ENCODE measurements at places on chromosomes 1 and 21. TPM values are rescaled to one million over a fixed set of nuclear protein-coding genes. Genes with fewer than 3 reads are reported as not detected.

The ERICH3 gene
- 0.55 TPM for total RNA-seq

The PYCR2 gene
- 20.1 TPM for total RNA-seq

The SPRR1B gene
- not detected for total RNA-seq

The CELA3A gene
- total RNA-seq, result 17.2 TPM

The NUP210L gene
- total RNA-seq, result not detected

The IL10 gene
- total RNA-seq, result 2.8 TPM

The TFAP2E gene
- 44.3 TPM for total RNA-seq

The DMBX1 gene
- total RNA-seq, result not detected

The F5 gene
- total RNA-seq, result not detected

The ADAM30 gene
- total RNA-seq, result not detected

GRCh38 chr1:150151291-150152181 is 1.8 kb downstream of the PLEKHO1 start:
- peak overlapping the region; percentile 98 for H3K27ac ChIP-seq
- peak; percentile 31 for DNase-seq
- peaks cover 31% of the 10 kb centered on the region for H3K36me3 ChIP-seq
- peaks cover 4% of the 10 kb centered on the region for H3K27me3 ChIP-seq
- H3K4me1 ChIP-seq, result peaks cover 20% of the 10 kb centered on the region

- H3K27me3 ChIP-seq, result no peaks in the 10 kb centered on the region
- DNase-seq, result no peak
- no peaks in the 10 kb centered on the region for H3K4me1 ChIP-seq
Measured at GRCh38 chr21:17784180-17784598, 35.0 kb downstream of the C21orf91 start.

DNA sequence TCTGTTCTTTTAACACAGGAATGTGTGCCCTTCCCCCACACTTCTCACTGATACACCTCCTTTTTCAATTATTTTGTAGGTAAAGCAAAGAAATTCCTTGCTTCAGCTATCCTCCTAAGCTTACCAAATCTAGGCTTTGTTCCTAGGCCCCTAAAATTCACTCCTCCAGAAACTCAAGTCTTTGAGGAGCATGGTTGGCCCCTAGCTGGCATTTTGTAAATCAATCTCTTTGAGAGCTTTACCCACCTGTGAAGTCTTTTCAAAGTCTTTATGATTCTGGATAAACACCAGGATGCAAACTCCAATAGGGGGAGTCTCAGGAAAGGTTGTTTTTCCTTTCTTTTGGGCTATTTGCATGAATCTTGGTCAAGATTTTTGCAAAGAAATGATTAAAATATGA is 82.9 kb upstream of the ZNF644 start:
- H3K4me3 ChIP-seq, result no peak overlapping the region
- H3K4me1 ChIP-seq, result no peaks in the 10 kb centered on the region
- H3K27me3 ChIP-seq, result no peaks in the 10 kb centered on the region
- DNase-seq, result no peak

DNA sequence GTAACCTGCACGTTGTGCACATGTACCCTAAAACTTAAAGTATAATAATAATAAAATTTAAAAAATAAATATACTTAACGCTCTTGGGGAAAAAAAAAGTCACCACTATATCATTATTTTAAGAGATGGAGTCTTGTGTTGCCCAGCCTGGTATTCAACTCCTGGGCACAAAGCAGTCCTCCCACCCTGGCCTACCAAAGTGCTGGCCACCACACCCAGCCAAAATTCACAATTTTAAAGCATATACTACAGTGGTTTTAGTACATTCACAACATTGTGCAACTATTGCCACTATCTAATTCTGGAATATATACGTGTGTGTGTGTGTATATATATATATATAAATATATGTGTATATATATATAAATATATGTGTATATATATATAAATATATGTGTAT is 5.9 kb downstream of the HMGN2 start:
- H3K27me3 ChIP-seq, result no peaks in the 10 kb centered on the region
- H3K27ac ChIP-seq, result no peak overlapping the region
- no peak overlapping the region for H3K4me3 ChIP-seq
- peaks cover 62% of the 10 kb centered on the region for H3K36me3 ChIP-seq

GRCh38 chr21:22364163-22364562 is 1366.0 kb downstream of the NCAM2 start:
- H3K27me3 ChIP-seq, result no peaks in the 10 kb centered on the region
- no peak for DNase-seq
- H3K27ac ChIP-seq, result no peak overlapping the region
- no peaks in the 10 kb centered on the region for H3K36me3 ChIP-seq
- H3K4me3 ChIP-seq, result no peak overlapping the region
- no peaks in the 10 kb centered on the region for H3K4me1 ChIP-seq

GRCh38 chr1:118974661-118975060 is 13.5 kb downstream of the TBX15 start:
- no peak overlapping the region for H3K4me3 ChIP-seq
- peaks cover 92% of the 10 kb centered on the region for H3K27me3 ChIP-seq
- no peak overlapping the region for H3K27ac ChIP-seq
- no peak for DNase-seq
- peaks cover 6% of the 10 kb centered on the region for H3K4me1 ChIP-seq

DNA sequence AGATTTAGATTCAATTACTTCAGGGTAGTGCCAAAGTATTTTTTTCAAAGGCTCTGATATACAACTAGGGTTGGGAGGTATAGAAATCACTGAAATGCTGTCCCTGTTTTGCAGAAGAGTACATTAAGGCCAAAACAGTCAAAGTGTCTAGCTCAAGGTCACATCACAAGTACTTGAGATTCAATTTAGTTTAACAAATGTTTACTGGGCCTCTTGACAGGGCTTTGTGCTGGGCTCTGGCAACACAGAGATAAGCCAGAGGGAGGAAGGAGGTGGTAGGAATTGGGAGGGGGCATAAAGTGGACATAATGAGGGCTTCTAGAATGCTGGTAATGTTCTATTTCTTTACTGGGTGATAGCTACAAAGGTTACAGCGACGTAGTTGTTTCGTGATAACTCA is 2.3 kb upstream of the SLC9A1 start:
- no peak for DNase-seq
- H3K27ac ChIP-seq, result no peak overlapping the region
- no peaks in the 10 kb centered on the region for H3K36me3 ChIP-seq
- no peak overlapping the region for H3K4me3 ChIP-seq
- H3K4me1 ChIP-seq, result peaks cover 32% of the 10 kb centered on the region

DNA sequence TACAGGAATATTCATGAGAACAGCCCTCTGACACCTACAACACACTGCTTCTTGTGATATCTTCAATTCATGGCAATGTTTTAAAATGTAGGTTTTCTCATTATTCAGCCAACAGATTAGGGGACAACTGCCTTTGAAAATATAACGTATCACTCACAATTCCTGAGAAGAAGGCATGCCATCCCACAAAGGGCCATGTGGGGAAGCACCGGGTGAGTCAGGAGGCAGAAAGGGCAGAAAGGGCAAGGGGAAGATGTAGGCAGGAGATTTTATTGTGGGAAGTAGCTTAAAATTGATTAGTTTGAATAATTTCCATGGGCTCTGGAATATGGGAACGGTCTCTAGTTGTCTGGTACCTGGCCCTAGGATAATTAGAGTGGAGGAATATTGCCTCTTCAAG is 165.7 kb downstream of the HHIPL2 start:
- no peaks in the 10 kb centered on the region for H3K27me3 ChIP-seq
- no peak for DNase-seq
- H3K4me3 ChIP-seq, result no peak overlapping the region
- no peaks in the 10 kb centered on the region for H3K4me1 ChIP-seq
- H3K36me3 ChIP-seq, result no peaks in the 10 kb centered on the region

GRCh38 chr1:203666609-203667008 is 40.0 kb downstream of the ATP2B4 start:
- H3K4me1 ChIP-seq, result peaks cover 50% of the 10 kb centered on the region
- DNase-seq, result no peak
- no peaks in the 10 kb centered on the region for H3K36me3 ChIP-seq
- H3K27me3 ChIP-seq, result no peaks in the 10 kb centered on the region
- peak overlapping the region; percentile 86 for H3K27ac ChIP-seq
- H3K4me3 ChIP-seq, result no peak overlapping the region

- H3K4me1 ChIP-seq, result no peaks in the 10 kb centered on the region
- H3K36me3 ChIP-seq, result no peaks in the 10 kb centered on the region
- no peaks in the 10 kb centered on the region for H3K27me3 ChIP-seq
- DNase-seq, result no peak
- H3K27ac ChIP-seq, result no peak overlapping the region
Measured at GRCh38 chr1:51380936-51381335, 50.6 kb upstream of the TTC39A start.

- peaks cover 8% of the 10 kb centered on the region for H3K4me1 ChIP-seq
- H3K27ac ChIP-seq, result peak overlapping the region; percentile 19
- no peak overlapping the region for H3K4me3 ChIP-seq
- peak; percentile 40 for DNase-seq
- no peaks in the 10 kb centered on the region for H3K27me3 ChIP-seq
Measured at GRCh38 chr21:38244885-38245869, 11.6 kb upstream of the KCNJ15 start.

DNA sequence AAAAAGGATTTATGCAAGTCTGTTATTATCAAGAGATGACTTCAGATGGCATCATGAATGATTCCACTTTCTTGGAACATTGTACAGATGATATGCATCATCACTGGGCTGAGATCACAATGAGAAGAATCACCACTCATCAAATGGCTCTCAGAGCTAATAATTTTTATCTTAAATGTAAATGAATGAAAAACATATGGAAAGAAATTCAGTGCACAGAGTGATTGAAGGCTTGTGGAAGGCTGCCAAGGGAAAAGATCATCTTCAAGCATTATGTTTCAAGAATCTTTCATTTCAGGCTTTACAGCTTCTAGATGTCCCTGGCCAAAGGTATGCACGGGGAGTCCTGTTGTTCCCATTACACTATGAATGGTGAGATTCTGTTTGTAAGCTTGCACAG is 955.7 kb downstream of the TTLL7 start:
- DNase-seq, result no peak
- H3K36me3 ChIP-seq, result no peaks in the 10 kb centered on the region
- no peak overlapping the region for H3K27ac ChIP-seq
- no peaks in the 10 kb centered on the region for H3K4me1 ChIP-seq
- no peak overlapping the region for H3K4me3 ChIP-seq
- H3K27me3 ChIP-seq, result no peaks in the 10 kb centered on the region

- no peak overlapping the region for H3K4me3 ChIP-seq
- peaks cover 97% of the 10 kb centered on the region for H3K36me3 ChIP-seq
- DNase-seq, result no peak
- H3K4me1 ChIP-seq, result no peaks in the 10 kb centered on the region
- no peaks in the 10 kb centered on the region for H3K27me3 ChIP-seq
Measured at GRCh38 chr1:150820730-150821512, 12.9 kb upstream of the CTSK start.

GRCh38 chr1:100902365-100902764 is 6.5 kb downstream of the SLC30A7 start:
- no peak overlapping the region for H3K27ac ChIP-seq
- no peak for DNase-seq
- peaks cover 33% of the 10 kb centered on the region for H3K4me1 ChIP-seq
- no peak overlapping the region for H3K4me3 ChIP-seq
- no peaks in the 10 kb centered on the region for H3K27me3 ChIP-seq
- peaks cover 12% of the 10 kb centered on the region for H3K36me3 ChIP-seq

- DNase-seq, result no peak
- no peak overlapping the region for H3K4me3 ChIP-seq
- no peak overlapping the region for H3K27ac ChIP-seq
- H3K4me1 ChIP-seq, result no peaks in the 10 kb centered on the region
- peaks cover 56% of the 10 kb centered on the region for H3K36me3 ChIP-seq
Measured at GRCh38 chr1:168004531-168004930, 67.7 kb upstream of the MPC2 start.

DNA sequence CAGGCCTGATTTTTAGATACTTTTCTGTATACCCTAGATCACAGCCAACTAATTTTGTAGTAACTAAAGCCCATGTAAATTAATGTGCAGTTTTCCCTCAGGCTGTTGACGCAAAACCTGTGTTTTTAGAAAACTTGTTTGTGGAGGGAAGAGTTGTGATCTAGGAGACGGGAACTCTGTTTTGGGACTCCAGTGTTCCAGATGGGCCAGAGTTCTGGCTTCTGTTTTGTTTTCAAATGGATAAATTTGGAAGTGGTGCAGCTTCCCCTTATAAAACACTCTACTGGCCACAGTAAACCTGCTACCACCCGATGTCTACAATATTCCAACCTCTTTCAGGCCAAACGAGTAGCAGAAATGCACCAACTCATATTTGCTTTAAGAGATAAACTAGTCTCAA is 13.6 kb upstream of the GPR88 start:
- H3K4me1 ChIP-seq, result no peaks in the 10 kb centered on the region
- no peaks in the 10 kb centered on the region for H3K36me3 ChIP-seq
- no peak for DNase-seq

DNA sequence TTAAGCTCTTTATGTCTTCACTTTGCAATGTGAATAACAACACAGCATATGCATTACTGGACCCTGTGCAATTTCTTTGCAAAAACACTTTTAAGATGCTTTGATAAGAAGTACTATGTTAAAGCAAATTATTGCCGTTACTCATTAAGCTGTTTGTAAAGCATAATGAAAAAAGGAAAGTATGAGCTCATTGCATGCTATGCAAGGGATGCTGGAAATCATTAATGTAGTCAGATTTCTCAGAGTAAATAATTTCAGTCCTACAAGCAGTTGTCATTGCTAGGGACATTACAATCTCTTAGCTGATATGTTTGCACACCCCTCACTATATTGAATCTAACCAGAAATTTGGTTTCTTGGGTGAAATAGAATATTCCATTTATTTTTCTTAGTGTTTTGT is 982.5 kb upstream of the ADGRL2 start:
- H3K27me3 ChIP-seq, result no peaks in the 10 kb centered on the region
- H3K4me1 ChIP-seq, result no peaks in the 10 kb centered on the region
- no peaks in the 10 kb centered on the region for H3K36me3 ChIP-seq
- no peak for DNase-seq
- H3K27ac ChIP-seq, result no peak overlapping the region
- no peak overlapping the region for H3K4me3 ChIP-seq

DNA sequence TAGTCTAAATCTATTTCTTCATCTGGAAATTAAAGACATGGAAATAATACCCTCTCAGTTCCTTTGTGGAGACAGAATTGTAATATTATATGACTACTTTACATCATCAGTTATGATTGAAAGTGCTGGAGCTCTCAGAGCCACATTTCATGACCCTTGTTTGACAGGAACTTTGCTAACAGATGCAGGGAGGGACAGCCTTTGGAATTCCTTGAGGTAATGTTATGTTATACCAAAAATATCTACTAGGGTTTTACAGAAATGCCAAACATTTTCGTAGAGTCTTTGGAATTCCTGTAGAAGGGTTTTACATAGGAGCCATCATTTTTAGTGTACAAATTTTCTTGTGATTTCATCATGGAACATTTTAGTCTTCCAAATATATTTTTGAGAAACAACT is 57.4 kb upstream of the ADAMTS5 start:
- DNase-seq, result peak; percentile 15
- no peak overlapping the region for H3K4me3 ChIP-seq
- no peak overlapping the region for H3K27ac ChIP-seq
- H3K4me1 ChIP-seq, result no peaks in the 10 kb centered on the region
- H3K27me3 ChIP-seq, result no peaks in the 10 kb centered on the region

Measured in stomach (tissue), 19 donors.